Kidney tubule cell (primary cell): ENCODE measurements at places on chromosomes 3 and 15.

DNA sequence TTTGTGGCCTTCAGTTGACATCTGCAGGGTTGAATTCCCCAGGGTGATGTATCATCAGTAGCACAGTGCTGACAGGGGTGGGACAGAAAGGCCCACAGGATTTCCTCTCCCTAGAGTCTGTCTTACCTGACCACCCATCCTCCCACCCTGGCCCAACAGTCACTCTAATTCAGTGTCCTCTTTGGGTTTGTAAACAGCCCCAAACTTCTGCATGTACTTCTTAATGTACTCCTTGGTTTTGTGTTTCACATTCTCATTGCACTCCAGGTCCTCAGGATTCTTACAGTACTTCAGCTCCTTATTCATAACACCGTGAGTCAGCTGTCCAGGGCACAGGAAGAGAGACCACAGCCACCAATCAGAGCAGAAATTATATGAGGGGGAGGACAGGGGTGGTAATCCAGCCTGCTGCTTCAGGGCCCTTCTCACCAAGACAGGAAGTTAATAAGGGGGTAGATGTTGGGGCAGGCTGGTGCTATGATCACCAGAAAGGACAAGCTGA, 37.5 kb downstream of the NBEAL2 start:
- DNase-seq: peak; percentile 88

- DNase-seq: peak; percentile 60
Measured at GRCh38 chr3:179929091-179929529, 107.6 kb downstream of the PEX5L start.

- DNase-seq: no peak
Measured at GRCh38 chr3:147257944-147258343, 148.4 kb downstream of the ZIC4 start.

- no peak for DNase-seq
Measured at GRCh38 chr3:187027531-187028278, 97.4 kb downstream of the ST6GAL1 start.

GRCh38 chr3:10233988-10234387, 14.3 kb upstream of the TATDN2 start:
- DNase-seq: no peak
